ENCODE measurements at places on chromosomes 1 and 21. TPM values are rescaled to one million over a fixed set of nuclear protein-coding genes. Genes with fewer than 3 reads are reported as not detected.

Gene SLX9
- total RNA-seq, result 19.1 TPM

Gene PEX11B
- total RNA-seq, result 16.1 TPM

Gene GABPB2
- total RNA-seq, result 6.2 TPM

- DNase-seq, result no peak
Observed at GRCh38 chr1:164693564-164694359, 134.8 kb downstream of the PBX1 start.

GRCh38 chr21:38148046-38148445 lies 108.7 kb upstream of the KCNJ15 start:
- DNase-seq, result no peak

- no peak for DNase-seq
Observed at GRCh38 chr1:89213347-89213746, 14.6 kb upstream of the GBP4 start.

- DNase-seq, result no peak
Observed at GRCh38 chr1:243364866-243365265, 109.0 kb downstream of the SDCCAG8 start.
